SHP77 (cell line): ENCODE measurements at places on chromosomes 1 and 21.
A peak's percentile ranks its signal among the peaks of the same experiment; 100 is the strongest.

DNA sequence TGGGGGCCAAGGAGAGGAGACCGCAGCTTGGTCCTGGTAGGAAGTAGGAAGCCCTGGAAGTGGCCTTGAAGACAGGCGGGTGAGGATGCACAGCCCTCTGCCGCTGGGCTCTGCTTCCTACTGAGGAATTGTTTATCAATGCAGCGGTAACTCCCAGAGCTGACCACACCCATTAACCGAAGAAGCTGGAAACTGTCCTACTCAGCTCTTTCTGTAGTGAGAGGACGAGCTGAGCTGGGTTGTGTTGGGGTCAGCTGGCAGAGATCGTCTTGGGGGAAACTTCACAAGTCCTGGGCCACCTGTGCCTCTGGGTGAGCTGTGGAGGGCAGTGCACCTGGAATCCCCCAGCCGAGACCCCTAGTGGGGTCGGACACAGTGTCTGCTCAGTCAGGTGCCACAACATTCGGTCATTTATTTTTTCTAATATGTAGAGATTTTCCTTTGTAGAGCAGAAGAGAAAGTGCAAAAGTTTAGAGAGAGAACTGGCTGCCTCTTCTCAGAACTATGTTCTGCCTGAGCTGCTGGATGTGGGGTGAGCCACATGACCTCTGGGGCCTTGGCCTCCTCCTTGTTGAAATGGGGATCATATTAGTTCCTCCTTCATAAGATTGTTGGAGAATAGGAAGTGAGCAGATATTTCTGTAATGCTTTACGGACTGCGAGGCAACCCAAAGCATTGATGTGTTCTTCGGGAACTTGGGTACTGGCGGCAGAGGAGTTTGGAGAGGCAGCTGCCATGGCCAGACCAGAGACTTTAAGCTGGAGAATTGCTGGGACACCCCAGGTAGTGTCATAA lies 3.6 kb downstream of the NECAP2 start:
- DNase-seq = no peak

DNA sequence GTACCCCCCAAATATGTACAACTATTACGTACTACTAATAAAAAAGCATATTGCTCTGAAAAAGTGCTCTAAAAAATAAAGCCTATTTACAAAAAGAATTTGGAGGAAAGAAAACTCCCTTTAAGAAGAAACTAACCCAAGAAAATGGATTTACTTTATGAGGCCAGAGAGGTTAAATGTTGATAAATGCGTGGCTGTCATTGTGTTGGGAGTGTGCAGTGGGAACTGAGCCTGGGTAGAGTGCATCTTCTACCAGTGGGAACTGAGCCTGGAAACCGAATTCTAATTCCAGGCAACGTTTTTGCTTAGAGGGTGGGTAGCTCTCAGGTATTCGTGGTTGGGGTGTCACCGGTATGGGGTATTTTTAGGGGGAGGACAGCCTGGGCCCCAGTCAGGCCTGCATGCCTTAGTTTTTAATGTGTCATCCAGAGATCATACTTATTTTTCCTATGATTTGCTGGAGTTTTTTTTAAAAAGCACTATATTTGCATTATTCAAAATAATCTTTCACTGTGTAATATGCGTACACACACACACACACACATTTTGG lies 24.1 kb upstream of the RNF187 start:
- no peak for DNase-seq

DNA sequence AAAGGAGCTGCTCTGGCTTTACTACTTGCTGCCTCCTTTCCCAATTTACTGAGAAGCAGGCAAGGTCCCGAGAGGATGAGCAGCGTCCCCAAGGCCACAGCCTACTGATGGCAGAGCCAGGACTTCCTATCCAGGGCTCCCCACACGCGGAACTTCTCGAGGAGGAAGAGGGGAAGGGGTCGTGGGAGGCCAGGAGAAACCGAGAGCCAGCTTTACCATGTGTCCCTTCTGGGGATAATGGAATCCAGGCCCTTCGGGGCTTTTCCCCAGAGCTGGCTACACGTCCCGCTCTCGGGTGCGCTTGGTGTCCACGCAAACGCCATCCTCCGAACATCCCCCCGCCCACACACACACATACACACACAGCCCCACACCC lies 4.3 kb upstream of the CCN1 start:
- no peak for DNase-seq

DNA sequence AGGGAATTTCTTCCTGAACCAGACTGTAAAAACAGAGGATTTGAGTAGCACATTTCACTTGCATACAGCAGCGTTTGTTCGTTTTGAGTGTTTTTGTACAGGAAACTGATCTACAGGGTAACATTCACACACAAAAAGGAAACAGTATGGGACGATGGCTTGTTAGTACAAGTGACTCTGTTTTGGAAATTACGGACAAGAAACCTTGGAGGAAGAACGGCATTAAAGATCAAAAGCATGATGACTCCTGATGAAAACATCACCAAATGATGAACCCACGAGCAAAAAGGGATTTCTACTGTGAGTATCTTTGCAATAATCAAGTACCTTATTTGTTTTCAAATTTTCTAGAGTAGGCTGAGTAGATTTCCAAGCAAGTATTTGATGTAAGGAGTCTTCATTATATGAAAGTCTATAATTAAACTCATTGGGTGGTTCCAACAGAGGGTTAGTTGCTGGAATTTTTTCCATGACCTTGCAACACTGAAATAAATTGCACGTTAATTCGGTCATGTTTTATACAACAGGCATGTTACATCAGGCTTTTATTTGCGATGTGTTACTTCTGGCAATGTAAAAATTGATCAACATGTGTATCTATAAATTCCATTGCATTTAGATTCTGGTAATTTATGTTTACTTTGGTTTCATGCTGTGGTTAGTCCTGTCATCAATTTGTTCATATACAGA lies 76.7 kb upstream of the KCNK2 start:
- DNase-seq = no peak

GRCh38 chr21:29939104-29939923 lies 482 bp downstream of the GRIK1 start:
- peak; percentile 35 for DNase-seq

- peak; percentile 56 for DNase-seq
These were observed 172.6 kb downstream of the APP start for GRCh38 chr21:25997788-25998611.

DNA sequence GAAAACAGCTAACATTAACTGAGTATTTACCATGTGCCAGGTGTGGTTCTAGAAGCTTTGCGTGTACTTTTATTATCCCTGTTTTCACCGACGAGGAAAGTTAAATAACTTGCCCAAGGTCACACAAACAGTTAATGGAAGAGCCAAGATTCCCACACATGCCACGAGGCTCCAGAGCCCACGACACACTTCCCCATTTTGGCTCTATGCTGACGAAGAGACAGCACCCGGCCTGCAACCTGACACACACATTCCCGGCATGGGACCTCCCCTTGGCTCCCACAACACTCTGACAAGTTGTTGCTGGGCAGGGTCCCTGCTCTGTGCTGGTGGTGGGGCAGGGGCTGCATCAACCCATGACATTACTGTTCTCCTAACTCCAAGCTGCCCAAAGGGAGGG lies 52.8 kb downstream of the RAP1GAP start:
- DNase-seq = no peak

DNA sequence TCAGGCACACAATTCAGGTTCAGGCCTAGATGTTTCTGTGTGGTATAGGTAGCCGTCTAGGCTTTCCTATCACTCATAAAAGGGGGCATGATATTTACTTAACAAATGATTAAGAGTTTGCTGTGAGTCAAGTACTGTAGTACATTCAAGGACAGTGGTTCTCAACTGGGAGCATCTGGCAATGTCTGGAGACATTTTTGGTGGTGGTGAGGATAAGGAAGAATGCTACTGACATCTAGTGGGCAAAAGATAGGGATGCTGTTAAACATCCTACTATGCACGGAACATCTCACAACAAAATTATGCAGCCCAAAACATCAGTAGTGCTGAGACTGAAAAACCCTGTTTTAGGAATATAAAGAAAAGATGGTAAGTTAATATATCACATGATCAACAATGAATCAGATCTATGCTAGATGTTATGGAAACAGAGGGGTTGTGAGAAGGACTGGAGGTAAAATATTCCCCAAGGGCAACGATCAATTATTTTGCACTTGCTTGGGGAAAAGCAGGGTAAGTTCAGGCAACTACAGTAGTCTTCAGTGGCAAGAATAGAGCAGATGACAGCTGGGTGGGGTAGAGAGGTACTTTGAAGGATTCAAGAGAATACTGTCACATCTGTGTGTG lies 4.9 kb downstream of the DNTTIP2 start:
- no peak for DNase-seq

- no peak for DNase-seq
These were observed 81.0 kb downstream of the DIRAS3 start for GRCh38 chr1:67969446-67969845.
